ENCODE measurements at places on chromosomes 1 and 21.

DNA sequence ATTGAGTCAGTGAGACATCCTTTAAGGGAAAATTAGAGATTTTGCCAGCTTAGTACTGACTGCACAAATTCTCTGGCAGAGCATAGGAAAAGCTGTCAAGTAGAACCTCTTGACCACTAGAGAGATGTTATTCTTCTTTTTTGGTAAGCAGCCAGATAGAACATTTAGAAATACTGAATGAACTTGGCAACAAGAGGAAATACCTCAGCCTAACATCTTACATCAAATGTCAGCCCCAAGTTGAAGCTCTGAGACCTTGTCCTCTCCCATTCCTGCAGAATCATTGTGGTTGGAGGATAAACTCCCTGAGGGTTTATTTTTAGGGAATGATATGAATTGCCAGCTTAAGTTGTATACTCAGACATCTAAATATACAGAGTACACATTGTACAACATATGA lies 53.5 kb downstream of the MIGA1 start:
- DNase-seq: no peak

DNA sequence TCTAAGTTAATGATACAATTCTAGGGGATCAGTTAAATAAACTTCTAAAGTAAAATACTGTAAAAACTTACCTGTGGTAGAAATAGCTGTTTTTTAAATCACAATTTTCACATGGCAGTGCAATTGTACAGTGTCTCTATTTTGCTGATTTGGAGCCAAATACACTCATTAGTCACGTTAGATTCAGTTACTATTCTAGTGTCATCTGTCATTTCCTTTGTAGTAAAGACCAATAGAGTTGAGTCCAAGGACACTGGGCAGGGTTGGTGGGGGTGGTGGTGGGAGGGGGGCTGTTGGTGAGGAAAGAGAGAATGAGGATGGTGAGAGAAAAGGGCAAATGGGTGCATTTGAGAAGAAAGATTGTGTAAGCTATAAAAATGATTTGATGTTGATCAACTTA lies 33.6 kb downstream of the CD55 start:
- DNase-seq: no peak

GRCh38 chr1:154453574-154454352 lies 48.3 kb upstream of the TDRD10 start:
- no peak for DNase-seq

DNA sequence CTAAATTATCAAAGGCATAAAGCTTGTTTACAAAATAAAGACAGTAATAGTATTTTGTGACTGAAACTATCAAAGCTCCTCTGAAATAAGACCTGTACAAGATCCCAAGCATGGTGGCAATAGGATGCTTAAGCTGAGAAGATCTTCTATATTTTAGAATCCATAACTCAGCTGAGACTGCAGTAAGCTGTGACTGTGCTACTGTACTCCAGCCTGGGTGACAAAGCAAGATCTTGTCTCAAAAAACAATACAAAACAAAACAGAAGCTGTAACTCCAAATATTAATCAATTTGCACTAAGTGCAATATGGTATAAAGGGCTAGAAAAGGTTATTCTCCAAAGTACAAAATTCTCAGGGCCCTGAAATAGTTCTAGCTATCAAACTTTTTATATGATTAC lies 55.8 kb upstream of the CPLANE2 start:
- DNase-seq: no peak

- DNase-seq: no peak
Measured at GRCh38 chr21:32816261-32816660, 44.7 kb upstream of the PAXBP1 start.

DNA sequence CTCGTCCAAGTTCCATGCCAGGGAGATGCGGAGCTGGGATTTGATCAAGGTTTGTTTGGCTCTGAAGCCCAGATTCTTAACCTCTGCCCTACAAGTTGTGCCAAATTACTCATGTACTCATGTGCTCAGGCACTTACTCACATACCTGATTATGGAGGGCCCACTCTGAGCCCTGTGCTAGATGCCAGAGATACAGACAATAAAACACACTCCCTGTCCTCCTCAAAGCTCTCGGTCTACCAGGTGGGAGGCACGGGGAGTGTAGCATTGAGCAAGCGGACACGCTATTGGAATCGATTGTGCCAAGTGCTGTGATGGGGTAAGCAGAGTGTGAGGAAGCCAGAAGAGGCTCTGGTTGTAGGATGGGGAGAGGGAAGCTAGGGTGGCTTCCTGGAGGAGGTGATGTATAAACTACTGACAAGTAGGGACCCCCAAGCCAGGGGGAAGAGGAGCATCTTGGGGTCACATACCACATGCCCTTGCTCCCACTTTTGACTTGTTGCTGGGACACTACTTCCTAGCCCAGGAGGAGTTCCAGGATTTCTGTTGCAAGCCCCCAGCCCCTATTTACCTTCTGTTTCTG lies 49.8 kb upstream of the IFNLR1 start:
- no peak for DNase-seq

- DNase-seq: no peak
Measured at GRCh38 chr1:115107516-115108260, 18.4 kb upstream of the TSPAN2 start.

All from SHP77 treated with DMSO at 0.1 percent for 48 hours (cell line).